ENCODE measurements at places on chromosomes 7 and 10.

GRCh38 chr10:69344591-69345252 lies 66.4 kb downstream of the HK1 start:
- no peak for DNase-seq

GRCh38 chr10:74947781-74948401 lies 121.5 kb downstream of the KAT6B start:
- no peak for DNase-seq

DNA sequence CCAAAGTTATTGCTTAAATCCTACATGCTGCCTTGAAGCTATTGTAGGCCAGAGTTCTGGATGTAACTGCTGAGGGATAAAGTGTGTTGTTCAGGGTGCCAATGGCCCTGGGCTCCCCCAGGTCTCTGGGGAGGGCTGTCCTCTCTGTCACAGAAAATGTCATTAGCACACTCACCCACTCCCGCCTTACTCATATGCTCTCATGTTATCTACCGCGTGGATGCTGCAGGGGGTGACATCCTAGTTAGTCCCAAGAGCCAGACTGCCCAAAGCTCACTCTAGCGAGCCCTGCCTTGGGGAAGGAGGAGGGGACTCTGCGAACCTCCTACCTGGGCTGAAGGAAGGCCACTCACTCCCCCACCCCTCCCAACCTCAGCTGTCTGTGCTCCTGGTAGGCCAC lies 122.5 kb downstream of the FRMD4A start:
- DNase-seq, result no peak

- DNase-seq, result no peak
Observed at GRCh38 chr7:95899919-95900513, 127.7 kb downstream of the DYNC1I1 start.

- DNase-seq, result no peak
Observed at GRCh38 chr10:128185627-128186026, 59.4 kb upstream of the MKI67 start.

GRCh38 chr7:155371884-155372781 lies 74.5 kb downstream of the INSIG1 start:
- DNase-seq, result no peak

- no peak for DNase-seq
Observed at GRCh38 chr7:90720984-90721760, 125.1 kb downstream of the CDK14 start.

DNA sequence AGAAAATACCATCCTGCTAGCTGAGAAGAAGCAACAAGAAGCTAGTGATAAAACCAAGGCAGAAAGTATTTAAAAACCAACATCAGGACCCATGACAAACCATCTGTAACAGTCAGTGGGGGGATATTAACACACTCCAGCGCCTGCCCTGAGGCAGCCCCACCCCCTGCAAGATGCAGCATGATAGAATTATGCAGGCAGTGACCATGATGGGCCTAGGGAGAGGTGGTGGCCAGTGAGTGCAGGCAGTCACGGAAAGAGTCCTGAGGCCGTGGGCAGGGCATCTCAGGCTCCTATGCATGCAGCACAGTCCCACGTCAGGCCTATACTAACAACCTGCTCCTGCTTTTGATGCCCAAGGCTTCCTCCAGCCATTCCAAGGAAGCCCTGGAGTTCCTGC lies 686.9 kb downstream of the GRID1 start:
- DNase-seq, result no peak

DNA sequence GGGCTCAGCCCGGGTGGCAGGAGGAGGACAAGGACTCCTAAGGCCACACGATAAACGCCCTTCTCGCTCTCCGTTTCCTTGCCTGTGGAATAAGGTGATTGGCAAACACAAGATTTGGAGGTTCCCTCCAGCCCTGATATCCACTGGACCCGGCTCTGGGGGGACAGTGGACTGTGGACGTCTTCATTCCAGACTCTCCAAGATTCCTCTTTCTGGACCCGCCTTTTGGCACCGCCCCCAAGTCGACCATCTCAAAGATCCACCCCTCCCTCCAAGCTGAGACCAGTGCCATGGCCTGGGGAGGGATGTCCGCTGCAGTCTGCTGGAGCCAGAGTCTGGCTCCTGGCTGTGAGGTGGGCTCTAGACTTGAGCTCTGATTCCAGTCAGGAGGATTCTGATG lies 23.6 kb downstream of the ZNF783 start:
- DNase-seq, result no peak

DNA sequence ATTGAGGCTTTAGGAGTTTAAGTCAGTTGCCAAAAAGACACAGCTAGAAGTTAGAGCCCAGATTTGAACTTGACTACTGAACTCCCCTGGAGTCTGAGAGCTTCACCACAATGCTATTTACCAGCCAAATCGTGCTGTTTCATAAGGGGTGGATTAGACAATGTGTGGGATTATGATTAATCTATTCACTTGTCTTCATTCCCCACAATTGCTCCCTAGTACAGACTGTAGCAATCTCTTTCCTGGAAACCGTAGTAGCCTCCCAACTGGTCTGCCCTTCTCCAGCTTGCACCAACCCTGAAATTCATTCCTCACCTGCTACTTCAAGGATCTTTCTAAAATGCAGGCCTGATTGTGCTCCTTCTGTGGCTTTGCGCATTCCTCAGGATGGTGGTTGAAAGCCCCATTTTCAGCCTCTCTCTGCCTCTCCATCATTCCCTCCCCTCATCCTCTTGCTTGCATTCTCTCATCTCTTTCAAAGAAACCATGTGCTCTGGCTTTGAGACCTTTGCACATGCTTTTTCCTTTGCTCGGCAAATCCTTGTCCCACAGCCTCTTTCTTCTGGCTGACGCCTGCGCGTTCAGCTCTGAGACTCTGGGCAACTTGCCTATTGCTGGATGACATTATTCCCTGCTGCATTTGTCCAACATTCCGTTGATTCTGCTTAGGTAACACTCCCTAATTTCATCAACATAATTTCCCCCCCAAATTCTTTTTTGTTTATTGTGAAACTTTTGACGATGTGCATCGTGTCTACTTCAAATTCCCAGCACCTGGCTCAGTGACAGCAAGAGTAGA lies 145.1 kb downstream of the ADRA2A start:
- DNase-seq, result no peak

GRCh38 chr10:1157615-1157933 lies 101.4 kb downstream of the WDR37 start:
- no peak for DNase-seq

- DNase-seq, result no peak
Observed at GRCh38 chr10:24310104-24310503, 101.2 kb downstream of the KIAA1217 start.

Measured in activated CD8-positive, alpha-beta memory T cell treated with anti-CD3 and anti-CD28 coated beads for 1 hour (primary cell).